ENCODE measurements at places on chromosomes 3 and 15.

- no peak for DNase-seq
Measured at GRCh38 chr3:179723617-179724016, 70.8 kb downstream of the USP13 start.

- DNase-seq, result peak; percentile 49
Measured at GRCh38 chr3:138332472-138333073, 2.9 kb upstream of the NME9 start.

- DNase-seq, result no peak
Measured at GRCh38 chr3:64316971-64317370, 91.7 kb upstream of the PRICKLE2 start.

- no peak for DNase-seq
Measured at GRCh38 chr3:111910806-111911205, 51.7 kb downstream of the PHLDB2 start.

GRCh38 chr15:66004618-66005262 lies 135.4 kb downstream of the RAB11A start:
- peak; percentile 26 for DNase-seq

DNA sequence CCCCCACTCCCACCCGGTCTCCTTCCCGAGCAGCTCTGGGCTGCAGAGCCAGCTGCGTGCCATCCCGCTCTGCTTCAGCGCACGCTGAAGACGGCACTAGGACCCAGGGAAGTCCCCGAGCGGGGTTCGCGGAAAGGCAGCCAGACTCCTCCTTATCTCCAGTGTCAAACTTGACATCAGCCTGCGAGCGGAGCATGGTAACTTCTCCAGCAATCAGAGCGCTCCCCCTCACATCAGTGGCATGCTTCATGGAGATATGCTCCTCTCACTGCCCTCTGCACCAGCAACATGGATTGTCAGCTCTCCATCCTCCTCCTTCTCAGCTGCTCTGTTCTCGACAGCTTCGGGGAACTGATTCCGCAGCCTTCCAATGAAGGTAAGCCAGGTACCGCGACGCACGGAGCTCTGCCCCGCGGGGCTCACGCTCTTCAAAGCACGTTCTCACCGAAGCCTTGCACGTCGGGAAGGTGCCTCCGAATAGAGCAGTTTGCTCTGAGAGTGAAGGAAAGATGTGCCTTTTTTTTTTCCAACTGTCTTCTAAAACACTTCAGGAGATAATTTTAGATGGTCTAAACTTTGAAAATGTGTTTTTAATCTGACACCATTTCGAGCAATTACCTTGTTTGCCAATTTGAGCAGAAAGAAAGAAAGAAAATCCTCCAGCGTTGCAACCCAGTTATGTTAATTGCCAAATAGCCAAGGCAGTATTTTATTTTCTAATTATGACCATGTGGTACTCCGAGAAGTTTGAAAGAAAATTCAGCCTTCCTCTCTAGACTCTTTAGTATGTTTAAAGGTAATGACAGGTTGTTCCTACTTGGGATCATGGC lies at the start of gene EPHA3:
EPHA3 (plus strand) TSS at position 161 of the 830 bp plus-strand sequence; CDS start at position 289, 128 bp downstream.
- DNase-seq, result peak; percentile 40

DNA sequence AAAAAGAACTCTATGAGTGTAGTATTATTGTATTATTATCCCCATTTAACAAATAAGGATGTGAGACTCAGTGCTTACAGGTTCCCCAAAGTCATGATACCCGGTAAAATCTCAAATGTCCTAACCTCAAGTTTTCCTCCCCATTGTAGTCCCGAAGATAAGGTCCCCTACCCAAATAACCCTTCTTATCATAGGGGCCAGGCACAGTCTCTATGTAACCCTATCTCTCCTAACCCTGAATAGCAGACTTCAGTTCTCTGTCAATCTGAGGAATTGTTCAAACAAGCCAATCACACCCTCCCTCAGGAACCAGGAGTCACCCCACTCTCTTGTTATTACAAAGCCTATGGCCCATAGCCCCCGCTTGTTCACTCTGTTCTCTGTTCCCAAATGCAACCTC lies 10.5 kb upstream of the SUSD5 start:
- DNase-seq, result no peak

DNA sequence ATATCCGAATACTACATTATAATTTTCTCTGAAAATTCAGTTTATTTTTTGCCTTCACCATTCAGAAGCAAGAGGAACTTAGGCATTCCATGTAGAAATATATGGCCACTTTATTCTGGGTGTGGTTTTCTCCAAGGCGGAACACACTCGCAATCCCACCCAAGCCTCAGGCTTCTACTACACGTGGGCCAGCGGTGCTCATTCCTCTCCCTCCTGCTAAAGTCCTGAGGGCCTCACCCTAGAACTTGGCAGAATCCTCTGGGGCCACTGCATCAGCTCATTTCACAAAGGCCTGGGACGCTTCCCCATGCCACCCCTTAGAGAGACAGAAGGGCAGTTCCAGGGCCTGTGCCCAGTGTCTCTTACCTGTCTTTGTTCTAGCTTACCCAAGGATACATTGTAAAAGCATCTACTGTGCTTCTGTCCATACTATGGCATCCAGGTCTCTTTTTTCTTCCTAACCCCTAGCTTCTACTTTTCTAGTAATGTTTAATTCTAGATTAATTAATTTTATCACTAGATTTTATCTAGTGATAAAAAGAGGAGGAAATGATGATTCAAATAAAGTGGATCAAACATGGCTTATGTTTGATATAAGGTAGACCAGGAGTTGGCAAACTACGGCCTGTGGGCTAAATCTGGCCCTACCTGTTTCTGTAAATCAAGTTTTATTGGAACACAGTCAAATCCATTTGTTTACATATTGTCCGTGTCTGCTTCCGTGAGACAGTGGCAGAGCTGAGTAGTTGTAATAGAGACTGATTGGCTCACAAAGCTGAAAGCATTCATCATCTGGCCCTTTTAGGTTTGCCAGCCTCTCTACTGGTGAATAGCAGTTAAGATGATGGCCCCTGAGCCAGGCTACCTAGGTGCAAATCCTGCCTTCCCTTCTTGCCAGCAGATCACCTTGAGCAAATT lies 29.8 kb downstream of the LARS2 start:
- DNase-seq, result no peak

DNA sequence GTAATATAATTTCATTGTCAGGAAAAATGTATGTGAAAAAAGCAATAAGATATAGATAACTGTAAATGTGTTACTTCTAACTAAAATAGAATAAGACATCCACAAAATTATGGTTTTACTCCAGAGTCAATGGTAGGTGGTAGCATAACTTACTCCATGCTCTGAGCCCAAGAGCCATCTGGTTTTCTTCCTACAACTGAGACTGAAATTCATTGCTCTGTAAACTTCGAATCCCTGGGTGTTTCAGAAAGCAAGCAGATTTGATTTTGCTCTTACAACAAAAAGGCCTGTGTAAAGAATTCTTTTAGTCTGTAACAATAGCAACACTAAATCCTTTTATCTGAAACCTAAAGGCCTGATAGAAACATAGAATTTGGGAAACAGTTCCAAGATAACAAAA lies 805.9 kb downstream of the AGBL1 start:
- no peak for DNase-seq

DNA sequence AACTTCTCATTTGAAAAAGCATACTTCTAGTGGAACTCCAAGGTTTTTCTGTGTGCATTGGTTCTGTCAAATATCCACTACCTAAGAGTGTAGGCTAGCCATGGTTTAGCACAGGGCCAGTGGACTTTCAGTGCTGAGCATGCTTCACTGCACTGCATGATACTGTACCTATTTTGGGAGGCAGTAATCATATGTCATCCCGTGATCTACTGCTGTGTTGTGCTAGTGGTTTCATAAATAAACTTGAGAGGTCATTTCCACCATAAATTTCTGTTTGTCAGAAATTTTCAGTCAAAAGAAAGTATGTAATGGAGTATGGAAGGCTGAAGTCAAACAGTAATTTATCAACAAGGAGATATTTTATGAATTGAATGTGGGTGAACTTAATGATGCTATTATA lies 203.6 kb downstream of the ROBO1 start:
- DNase-seq, result no peak

- DNase-seq, result no peak
Measured at GRCh38 chr3:55000546-55000945, 72.7 kb upstream of the LRTM1 start.

GRCh38 chr15:81271761-81272644 lies 51.9 kb downstream of the STARD5 start:
- DNase-seq, result no peak

- no peak for DNase-seq
Measured at GRCh38 chr15:96695426-96695825, 364.9 kb downstream of the NR2F2 start.

- DNase-seq, result no peak
Measured at GRCh38 chr3:182618981-182619591, 174.2 kb upstream of the ATP11B start.

DNA sequence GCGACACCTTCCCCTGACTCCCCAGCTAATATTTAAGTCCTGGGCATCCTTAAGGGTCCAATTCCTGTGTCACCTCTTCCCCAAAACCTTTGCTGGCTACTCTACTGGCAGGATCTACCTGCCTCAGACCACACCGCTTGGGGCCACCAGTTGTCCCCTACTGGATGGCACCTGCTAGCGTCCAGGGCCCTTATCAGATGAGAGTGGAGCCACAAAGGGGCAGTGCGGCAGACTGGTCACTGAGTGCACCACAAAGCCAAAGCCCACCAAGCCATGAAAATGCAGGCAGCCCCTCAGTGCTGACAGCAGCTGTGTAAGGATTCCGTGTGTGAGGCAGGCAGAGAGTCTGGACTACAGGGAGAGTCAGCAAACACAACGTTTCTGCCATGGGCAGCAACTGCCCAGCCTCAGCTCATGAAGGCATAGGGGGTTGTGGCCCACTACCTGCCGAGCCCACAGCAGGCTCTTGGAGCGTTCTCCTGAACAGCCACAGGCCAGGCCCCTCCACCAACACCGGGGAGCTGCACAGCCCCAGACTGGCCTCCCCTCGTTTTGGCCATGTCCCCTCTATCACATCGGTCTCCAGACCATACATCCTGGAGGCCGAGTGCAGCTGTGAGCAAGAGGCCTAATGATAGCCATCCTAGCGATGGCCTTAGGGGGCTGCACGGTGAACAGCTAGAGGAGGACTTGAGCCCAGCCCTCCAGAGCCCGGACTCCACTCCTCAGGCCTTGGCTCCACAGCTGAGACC lies 32.3 kb downstream of the ALDH1L1 start:
- DNase-seq, result no peak

GRCh38 chr3:42803414-42804105 lies 730 bp downstream of the HIGD1A start:
- DNase-seq, result no peak

DNA sequence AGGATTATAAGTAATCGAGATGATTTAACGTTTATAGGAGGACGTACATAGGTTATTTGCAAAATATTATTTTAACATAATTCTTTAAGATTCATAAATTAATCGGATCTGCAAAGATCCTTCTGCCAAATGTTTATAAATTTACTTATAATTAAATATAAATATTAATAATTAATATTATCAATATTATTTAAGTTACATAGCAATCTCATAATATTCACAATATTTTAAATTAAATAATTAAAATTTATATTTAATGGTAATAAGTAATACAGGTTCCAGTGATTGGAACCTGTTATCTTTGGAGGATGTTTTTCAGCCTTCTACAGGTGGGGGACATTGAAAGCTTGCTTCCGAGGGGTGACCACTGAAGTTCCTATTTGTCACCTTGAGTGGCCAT lies 16.1 kb downstream of the WDR53 start:
- no peak for DNase-seq

- no peak for DNase-seq
Measured at GRCh38 chr3:3241596-3241995, 62.1 kb upstream of the CRBN start.

GRCh38 chr3:95235916-95236315 lies 1173.1 kb downstream of the NSUN3 start:
- DNase-seq, result no peak

DNA sequence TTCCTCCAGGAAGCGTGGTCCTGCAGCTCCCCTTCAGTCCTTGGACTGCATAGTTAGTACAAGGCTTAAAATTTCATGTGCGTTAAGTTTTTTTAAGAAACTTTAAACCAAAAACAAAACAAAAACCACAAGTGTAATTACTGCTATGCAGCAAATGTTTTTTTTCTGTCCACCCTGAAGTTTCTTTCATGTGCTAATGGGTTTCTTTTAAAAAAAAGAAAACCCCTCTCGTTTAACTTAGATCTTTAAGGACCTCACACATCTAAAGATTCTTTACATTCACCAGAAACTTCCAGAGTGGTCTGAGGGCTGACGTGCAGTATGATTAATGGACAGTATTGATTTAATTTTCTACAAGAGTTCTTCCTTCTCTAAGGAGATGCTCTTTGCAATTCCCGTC lies 72.0 kb upstream of the PYGO1 start:
- no peak for DNase-seq

- no peak for DNase-seq
Measured at GRCh38 chr15:52080706-52081392, 31.7 kb downstream of the BCL2L10 start.

DNA sequence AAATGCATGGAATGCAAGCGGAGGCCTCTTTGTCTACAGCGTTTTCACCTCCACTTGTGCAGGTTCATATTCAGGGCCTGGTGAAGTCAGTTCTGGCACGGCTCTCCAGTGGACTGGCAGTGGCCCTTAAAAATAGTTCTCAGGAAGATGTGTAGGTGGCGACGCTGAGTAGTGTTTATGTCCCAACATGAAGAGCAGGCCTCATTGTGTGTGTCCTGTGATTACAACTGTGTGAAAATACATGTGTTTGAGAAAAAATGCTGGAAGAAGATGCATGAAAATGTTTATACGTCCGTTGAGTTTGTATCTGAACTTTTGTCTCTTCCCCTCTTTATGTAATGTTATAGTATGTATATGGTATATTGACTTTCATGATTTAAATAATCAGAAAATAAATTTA lies 7.2 kb downstream of the LIPC start:
- DNase-seq, result peak; percentile 66

DNA sequence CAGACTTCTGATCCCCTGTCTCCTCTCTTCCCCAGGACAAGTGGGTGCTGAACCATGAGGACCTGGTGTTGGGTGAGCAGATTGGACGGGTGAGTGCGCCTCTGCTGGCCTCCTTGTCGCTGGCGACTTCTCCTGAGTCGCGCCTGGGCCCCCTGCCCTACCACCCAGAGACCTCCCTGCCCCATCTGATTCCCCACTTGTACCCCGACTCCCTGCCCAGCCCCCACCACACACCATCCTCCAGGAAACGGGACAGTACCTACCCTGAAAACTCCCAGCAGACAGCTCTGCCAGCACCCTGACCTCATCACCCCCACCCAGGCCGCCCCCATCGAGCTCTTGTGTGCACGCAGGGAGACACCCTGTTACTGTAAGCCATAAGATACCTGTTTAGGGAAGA lies 7.7 kb downstream of the FES start:
- DNase-seq, result no peak

DNA sequence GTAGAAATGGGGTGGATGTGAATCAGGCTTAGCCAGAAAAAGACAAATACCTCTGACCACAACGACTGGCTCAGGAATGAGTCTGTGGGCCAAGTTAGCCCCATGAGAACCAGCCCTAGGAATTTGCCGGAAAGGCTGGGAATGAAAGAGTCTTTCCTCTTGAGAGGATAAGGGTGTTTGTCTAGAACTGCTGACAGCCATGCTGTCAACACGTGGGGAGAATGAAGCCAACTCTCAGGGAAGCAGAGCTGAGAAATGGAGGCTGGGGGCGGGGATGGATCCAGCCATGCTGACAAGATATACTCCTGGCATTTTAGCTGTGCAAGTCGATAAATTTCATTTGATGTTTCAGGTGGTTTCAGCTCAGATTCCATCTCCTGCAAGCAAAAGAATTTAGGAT lies 10.6 kb upstream of the SLC6A1 start:
- DNase-seq, result no peak

- DNase-seq, result peak; percentile 66
Measured at GRCh38 chr3:171772427-171773056, 37.7 kb downstream of the PLD1 start.

- DNase-seq, result peak; percentile 54
Measured at GRCh38 chr3:128497305-128498126, 4.5 kb upstream of the GATA2 start.

GRCh38 chr15:101501703-101502373 lies 12.3 kb upstream of the PCSK6 start:
- peak; percentile 28 for DNase-seq

Measured in natural killer cell (primary cell).